ENCODE measurements at places on chromosomes 4 and X.
A peak's percentile ranks its signal among the peaks of the same experiment; 100 is the strongest.

DNA sequence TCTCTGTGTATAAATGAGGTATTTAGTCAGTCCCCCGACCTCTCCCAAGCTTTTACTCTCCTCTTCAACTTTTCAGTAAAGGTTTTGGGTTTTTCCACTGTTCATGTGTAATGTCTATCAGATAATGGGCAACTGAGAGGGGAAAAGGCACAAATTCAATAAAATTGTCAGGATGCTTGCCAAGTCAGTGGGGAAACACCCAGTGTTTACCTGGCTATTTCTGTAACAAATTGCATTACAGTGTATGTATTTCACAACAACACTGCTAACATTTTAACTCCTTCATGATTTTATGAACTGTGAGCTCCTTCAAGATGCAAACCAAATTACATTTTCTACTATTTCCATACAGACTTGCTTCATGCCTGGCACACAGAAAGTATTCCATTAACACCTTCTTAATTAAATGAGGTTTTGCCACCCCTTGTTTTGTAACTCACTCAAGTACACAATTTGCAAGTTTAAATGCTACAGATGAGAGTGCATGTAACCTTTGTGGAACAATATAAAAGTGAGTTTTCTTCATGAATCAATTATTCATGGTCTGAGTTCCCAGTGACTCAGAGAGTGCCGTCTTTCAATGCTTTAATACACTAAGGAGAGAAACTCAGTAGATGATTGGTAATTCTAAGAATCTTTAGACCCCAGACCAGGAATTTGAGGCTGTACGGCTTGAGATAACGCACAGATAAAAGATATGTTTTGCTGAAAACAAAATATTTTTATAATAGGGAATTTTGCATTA is 149.8 kb upstream of the TLL1 start:
- DNase-seq = no peak

GRCh38 chrX:20130357-20130756 is 11.3 kb downstream of the EIF1AX start:
- DNase-seq = no peak

DNA sequence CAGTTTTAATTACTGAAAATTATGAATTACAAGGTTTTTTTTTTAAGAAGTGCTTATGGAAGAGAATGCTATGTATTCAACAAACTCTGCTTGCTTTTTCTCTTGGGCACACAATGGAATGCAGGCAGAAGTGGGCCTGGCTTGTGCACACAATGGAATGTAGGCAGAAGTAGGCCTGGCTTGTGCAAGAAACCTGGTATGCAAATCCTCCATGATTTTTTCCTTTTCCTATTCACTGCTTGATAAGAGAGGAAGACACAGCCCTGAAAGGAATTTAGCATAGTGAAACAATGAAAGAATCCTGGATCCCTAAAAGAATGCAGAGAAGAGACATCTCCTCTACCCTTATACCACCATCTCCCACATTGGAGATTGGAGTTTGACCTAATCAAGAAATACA is 138.4 kb downstream of the COL25A1 start:
- DNase-seq = no peak

GRCh38 chr4:184823014-184823413 is 2.8 kb downstream of the ACSL1 start:
- no peak for DNase-seq

- no peak for DNase-seq
Observed at GRCh38 chrX:18810416-18810815, 103.0 kb downstream of the PPEF1 start.

DNA sequence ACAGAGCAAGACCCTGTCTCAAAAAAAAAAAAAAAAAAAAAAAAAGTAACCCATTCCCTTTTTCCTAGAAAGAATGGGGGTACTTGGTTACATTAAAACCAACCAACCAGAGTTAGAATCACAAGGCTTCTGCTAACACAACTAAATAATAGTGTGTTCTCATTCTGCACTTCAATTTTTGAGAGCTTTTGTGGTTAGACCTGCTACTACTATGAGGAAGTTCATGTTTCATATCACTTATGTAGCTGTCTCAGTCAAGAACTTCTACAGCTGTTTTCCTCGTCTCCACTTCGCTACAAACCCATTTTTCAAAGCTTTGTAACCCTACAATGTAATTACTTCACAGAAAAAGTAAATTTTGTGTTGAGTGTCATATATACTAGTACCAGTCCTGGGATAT is 58.3 kb downstream of the PDHA2 start:
- DNase-seq = no peak

GRCh38 chr4:155450676-155451075 is 73.9 kb upstream of the MAP9 start:
- DNase-seq = no peak

DNA sequence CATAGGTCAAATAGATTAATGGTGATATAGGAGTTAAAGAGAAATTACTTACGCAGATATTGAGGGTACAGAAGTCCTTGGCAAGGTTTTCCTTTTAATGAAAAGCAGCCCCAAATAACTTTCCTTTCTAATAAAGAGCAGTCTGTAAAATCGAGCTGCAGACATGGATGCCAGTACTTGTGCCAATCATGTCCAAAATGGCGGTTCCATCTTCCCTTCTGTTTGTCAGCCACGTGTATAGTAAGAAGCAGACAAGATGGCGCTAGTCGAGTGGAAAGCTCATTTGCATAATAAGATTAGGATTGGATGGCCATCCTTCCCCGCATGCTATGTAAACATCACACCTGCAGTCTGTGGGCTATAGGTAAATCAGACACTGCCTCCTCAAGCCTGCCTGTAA is 68.5 kb downstream of the FGFBP1 start:
- no peak for DNase-seq

DNA sequence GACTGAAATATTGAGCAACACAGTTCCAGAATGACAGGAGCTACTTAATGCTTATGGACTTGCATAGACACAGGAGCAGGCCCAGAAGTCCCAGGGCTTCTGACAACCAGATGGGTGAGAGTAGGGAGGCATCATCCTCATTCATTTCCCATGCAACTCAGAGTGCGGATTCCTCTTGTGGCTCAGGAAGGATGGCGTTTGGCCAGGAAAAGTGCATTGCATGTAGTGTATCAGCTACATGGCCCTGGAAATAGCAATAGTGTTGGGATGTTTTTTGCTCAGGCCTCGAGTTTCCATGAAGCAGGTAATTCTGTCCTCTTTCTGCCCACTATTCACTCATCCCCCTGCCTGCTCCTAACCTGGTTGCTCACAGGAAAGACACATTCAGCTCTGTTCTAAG is 136.6 kb downstream of the PDGFRA start:
- no peak for DNase-seq

- DNase-seq = no peak
Observed at GRCh38 chr4:915595-915994, 16.5 kb downstream of the GAK start.

DNA sequence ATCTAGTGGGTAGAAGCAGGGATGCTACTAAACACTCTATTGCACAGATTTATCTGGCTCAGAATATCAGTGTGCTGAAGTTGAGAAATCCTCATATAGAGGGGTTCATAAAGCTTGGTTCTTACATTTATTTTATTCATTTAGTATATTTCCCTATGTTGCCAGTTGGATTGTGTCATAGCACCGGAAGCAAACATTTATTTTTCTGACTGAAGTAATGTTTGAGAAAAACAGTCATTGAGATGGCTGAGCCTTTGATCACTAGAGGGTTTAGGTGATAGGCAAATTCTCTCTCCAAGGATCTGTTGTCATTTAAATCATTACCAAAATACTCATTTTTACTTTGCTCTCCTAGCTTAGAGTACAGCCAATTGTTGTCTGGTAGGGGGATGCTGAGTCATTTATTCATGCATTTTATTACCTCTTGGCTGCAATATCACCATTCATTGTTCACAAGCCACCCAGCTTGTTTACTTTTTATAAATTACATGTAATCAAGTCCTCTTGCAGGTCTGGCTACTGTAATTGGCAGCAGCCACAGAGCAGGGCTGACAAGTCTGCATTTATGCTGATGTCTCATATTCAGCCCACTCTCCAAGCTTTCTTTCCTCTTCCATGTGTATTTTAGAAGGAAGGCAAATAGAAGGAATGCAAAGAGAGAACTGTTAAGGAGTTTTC is 15.2 kb downstream of the GAB1 start:
- no peak for DNase-seq

DNA sequence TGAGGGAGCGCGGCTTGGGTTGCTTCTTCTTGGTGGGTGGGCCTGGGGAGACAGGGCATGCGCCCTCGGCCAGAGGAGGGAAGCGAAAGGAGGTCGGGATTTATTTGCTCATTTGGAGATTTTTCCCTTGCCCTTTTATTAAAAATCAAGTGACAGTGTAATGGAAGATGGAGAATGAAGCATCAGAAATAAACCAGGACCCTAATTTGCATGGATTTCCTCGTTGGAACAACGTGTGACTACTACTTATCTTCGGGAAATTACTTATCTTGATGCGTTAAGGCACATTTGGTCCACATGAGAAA is 709 bp upstream of the CLOCK start:
- DNase-seq = no peak

GRCh38 chrX:133005042-133005441 is 46.6 kb upstream of the HS6ST2 start:
- peak; percentile 2 for DNase-seq

DNA sequence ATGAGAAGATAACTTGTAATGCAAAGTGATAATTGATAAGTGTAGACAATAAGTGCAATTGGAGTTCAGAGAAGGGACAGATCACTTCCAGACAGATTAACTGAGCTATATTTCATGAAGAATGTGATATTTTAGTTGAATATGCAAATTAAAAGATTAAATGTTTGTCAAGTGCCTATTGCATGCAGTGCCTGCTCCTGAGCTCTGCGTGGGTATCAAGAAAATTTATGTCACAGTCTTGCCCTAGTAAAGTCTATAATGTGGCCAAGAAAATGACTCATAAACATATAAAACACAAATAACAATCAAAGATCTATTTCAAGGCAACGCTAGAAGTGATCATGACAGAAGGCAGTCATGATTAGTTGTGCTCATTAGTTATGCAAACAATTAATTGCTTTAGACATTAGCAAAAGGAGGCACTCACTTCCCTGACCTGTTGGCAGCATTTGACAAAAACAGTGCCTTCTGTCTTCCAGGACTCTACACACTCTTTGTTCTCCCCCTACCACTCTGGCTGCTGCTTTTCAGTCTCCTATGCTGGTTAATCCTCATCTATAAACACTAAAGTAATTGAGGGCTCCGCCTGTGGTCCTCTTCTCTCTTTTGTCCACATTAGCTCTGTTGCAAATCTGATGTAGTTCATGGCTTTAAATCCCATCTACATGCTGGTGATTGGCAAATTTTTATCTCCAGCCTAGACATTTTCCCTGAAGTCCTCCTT is 47.7 kb downstream of the ARHGEF38 start:
- no peak for DNase-seq
